ENCODE measurements at places on chromosomes 5 and 9. TPM values are rescaled to one million over a fixed set of nuclear protein-coding genes. Genes with fewer than 3 reads are reported as not detected.

Gene FGF1
- 0.08 TPM for polyA plus RNA-seq

Gene OR13C4
- not detected for polyA plus RNA-seq

Gene PLGRKT
- polyA plus RNA-seq = 11.3 TPM

Gene OLFM1
- polyA plus RNA-seq = 5.9 TPM

Gene SLC23A1
- 18.0 TPM for polyA plus RNA-seq

Gene STRBP
- 4.3 TPM for polyA plus RNA-seq

Gene SNX18
- polyA plus RNA-seq = 9.7 TPM

- H3K4me1 ChIP-seq = no peaks in the 10 kb centered on the region
- no peaks in the 10 kb centered on the region for H3K36me3 ChIP-seq
- no peak for DNase-seq
- no peak overlapping the region for H3K27ac ChIP-seq
- H3K4me3 ChIP-seq = no peak overlapping the region
Measured at GRCh38 chr5:102715082-102715807, 39.9 kb upstream of the PAM start.

- no peak for DNase-seq
- no peaks in the 10 kb centered on the region for H3K4me1 ChIP-seq
- no peaks in the 10 kb centered on the region for H3K27me3 ChIP-seq
- no peak overlapping the region for H3K27ac ChIP-seq
- no peaks in the 10 kb centered on the region for H3K36me3 ChIP-seq
- H3K4me3 ChIP-seq = no peak overlapping the region
Measured at GRCh38 chr5:56409331-56410190, 176.4 kb upstream of the ANKRD55 start.

GRCh38 chr5:139638736-139639618 lies 9.2 kb upstream of the CXXC5 start:
- H3K4me3 ChIP-seq = no peak overlapping the region
- H3K27ac ChIP-seq = peak overlapping the region; percentile 99
- peak; percentile 44 for DNase-seq
- peaks cover 53% of the 10 kb centered on the region for H3K4me1 ChIP-seq

- no peaks in the 10 kb centered on the region for H3K27me3 ChIP-seq
- no peak overlapping the region for H3K27ac ChIP-seq
- H3K4me1 ChIP-seq = no peaks in the 10 kb centered on the region
- no peak overlapping the region for H3K4me3 ChIP-seq
- no peak for DNase-seq
Measured at GRCh38 chr5:62077387-62077786, 228.6 kb upstream of the KIF2A start.

DNA sequence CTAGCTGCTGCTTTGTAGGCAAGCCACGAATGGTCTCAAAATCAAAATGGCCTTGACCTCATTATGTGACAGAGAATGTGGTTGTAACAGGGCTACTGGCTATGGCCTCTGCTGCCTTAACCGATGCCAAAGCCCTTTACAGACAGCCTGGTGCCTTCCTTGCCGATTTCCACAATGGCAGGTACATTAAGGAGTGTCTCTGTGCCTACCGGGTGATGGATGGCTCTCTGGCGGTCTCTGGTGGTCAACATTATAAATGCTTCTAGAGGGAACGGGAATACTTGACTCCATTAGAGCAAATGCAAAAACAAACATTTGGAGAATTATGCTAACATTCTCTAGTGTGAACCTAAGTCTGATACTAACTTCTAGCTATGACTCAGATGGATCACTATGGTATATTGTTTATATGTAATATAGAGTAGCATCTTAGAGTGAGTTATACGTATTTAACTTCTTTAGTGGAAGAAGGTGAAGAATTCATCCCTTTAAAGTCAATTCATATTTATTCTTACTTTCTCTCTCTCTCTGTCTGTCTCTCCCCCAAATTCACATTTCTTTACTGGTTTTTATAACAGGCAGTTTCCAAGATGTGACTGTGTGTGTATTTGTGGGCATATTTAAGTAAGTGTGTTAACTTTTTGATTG lies 52.5 kb downstream of the RPS23 start:
- no peak overlapping the region for H3K27ac ChIP-seq
- no peaks in the 10 kb centered on the region for H3K36me3 ChIP-seq

DNA sequence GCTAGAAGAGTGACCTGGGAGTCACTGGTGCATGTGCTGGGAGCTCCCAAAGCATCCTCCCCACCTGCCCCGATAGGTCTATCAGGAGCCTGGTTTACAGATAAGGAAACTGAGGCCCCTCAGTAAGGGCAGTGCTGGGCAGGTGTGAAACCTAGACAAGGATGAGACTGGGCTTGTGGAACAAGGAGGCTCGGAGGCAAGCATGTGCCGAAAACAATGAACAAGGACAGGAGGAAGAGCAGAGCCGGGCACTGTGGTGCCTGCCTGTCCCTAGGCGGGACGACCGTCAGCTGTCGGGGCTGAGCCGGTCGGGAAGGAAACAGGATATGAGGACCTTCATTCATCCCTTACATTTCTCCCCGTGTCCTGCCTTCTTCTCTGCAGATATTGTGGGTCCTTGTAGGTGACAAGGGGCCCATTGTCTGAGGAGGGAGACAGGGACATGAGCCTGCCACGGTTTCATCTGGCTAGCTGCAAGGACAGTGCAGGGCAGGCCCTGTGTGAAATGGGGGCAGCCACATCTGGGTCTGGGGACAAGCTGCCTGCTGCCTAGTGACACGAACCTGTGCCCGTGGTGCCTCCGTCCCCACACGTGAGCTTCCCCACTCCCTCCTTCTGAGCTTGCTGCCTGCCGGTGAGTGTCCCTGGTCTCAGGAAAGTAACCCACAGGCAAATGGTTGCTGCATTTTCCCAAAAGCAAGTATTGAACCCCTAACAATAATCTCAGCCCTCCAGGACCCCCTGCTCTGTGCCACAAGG lies 18.6 kb downstream of the FGD3 start:
- no peaks in the 10 kb centered on the region for H3K36me3 ChIP-seq
- no peak overlapping the region for H3K4me3 ChIP-seq
- no peak overlapping the region for H3K27ac ChIP-seq
- H3K4me1 ChIP-seq = peaks cover 4% of the 10 kb centered on the region

- no peak overlapping the region for H3K4me3 ChIP-seq
- no peaks in the 10 kb centered on the region for H3K4me1 ChIP-seq
- H3K27ac ChIP-seq = no peak overlapping the region
- DNase-seq = no peak
- H3K36me3 ChIP-seq = peaks cover 23% of the 10 kb centered on the region
- no peaks in the 10 kb centered on the region for H3K27me3 ChIP-seq
Measured at GRCh38 chr5:168552146-168552545, 23.0 kb downstream of the FBLL1 start.

DNA sequence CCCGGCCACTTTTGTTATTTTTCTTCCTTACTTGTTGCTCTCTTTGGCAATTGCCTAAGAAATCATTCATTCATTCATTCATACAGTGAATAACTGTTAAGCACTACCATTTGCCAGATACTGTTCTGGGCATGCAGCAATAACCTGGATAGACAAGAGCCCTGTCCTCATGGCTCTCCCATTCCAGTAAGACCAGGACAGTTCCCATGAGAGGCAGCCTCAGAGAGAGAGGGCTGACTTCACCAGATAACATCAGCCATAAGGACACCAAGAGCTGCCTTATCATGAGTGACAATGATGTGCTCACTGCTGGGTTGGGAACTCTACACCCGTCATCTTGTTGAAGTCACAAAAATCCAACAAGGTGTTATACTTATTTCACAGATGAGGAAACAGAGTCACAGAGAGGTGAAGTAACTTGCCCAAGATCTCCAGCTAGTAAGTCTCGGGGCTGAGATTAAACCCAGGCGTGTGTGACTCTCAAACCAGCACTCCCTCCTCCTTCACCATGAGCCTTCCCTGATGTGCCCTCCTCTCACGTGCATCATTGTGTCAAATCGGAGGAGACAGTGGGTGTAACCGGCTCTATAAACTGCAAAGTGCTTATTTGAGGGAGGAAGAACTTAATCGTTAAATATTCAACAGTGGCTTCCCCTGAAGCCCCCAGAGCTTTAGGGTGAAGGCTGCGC lies 61.1 kb upstream of the TBC1D2 start:
- no peak overlapping the region for H3K27ac ChIP-seq
- H3K36me3 ChIP-seq = no peaks in the 10 kb centered on the region

- DNase-seq = no peak
- no peak overlapping the region for H3K4me3 ChIP-seq
- H3K27me3 ChIP-seq = no peaks in the 10 kb centered on the region
- no peaks in the 10 kb centered on the region for H3K36me3 ChIP-seq
- no peaks in the 10 kb centered on the region for H3K4me1 ChIP-seq
Measured at GRCh38 chr5:9888501-9888901, 258.4 kb upstream of the TAS2R1 start.

DNA sequence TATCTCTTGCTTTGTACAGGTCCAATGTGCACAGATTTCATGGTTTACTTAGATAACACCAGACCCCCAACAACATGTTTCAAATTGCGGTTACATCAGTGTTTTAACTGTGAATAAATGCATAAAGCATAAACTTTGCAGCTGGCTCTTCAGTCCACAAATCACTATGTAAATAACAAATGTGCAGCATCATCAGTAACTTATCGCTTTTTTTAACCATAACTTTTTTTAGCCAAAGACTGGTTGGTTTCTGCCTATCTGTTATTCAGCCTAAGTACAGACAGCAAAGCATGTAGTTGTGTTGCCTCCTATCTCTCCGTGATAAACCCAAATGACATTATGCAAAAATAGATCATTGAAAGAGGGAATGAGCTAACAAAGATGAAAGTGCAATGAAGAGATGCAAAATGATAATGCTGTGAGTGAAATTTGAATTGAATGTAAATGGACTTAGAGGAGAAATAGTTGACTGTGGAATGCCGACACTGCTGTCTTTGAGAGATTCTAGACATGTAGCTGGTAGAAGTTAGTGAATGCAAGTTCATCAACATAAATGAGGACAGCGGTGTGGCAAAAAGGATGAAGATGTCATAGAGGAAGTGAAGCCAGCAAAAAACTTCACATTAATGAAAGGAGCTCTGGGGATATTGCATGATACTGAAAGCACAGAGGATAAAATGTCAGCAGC lies 108.8 kb downstream of the PDE8B start:
- no peak overlapping the region for H3K27ac ChIP-seq
- no peak overlapping the region for H3K4me3 ChIP-seq
- no peaks in the 10 kb centered on the region for H3K36me3 ChIP-seq
- H3K27me3 ChIP-seq = no peaks in the 10 kb centered on the region
- H3K4me1 ChIP-seq = no peaks in the 10 kb centered on the region
- DNase-seq = no peak

DNA sequence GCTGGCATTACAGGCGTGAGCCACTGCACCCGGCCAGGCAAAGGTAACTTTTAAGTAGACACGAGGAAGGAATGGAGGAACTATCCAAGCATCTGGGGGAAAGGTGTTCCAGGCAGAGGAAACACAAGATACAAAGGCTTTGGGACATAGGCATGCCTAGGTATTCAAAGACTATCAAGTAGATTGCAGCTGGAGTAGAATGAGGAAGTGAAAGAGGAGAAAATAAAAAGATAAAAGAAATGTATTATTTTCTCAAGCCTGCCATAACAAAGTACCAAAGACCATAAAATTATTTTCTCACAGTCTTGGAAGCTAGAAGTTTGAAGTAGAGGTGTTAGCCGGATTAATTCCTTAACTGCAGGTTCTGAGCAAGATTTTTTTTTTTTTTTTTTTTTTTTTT lies 39.9 kb upstream of the GRIN3A start:
- H3K27ac ChIP-seq = no peak overlapping the region
- H3K4me3 ChIP-seq = no peak overlapping the region
- no peak for DNase-seq
- no peaks in the 10 kb centered on the region for H3K36me3 ChIP-seq
- H3K27me3 ChIP-seq = no peaks in the 10 kb centered on the region
- no peaks in the 10 kb centered on the region for H3K4me1 ChIP-seq

- DNase-seq = no peak
- no peaks in the 10 kb centered on the region for H3K27me3 ChIP-seq
- H3K4me1 ChIP-seq = peaks cover 20% of the 10 kb centered on the region
- no peak overlapping the region for H3K27ac ChIP-seq
- peaks cover 40% of the 10 kb centered on the region for H3K36me3 ChIP-seq
Measured at GRCh38 chr5:1331861-1332405, 13.0 kb downstream of the CLPTM1L start.

- H3K27me3 ChIP-seq = no peaks in the 10 kb centered on the region
- no peak for DNase-seq
- H3K27ac ChIP-seq = no peak overlapping the region
- no peaks in the 10 kb centered on the region for H3K36me3 ChIP-seq
- H3K4me1 ChIP-seq = no peaks in the 10 kb centered on the region
Measured at GRCh38 chr5:151585970-151586369, 5.2 kb downstream of the FAT2 start.

- no peaks in the 10 kb centered on the region for H3K4me1 ChIP-seq
- H3K4me3 ChIP-seq = no peak overlapping the region
- H3K27ac ChIP-seq = no peak overlapping the region
- no peaks in the 10 kb centered on the region for H3K36me3 ChIP-seq
- no peaks in the 10 kb centered on the region for H3K27me3 ChIP-seq
Measured at GRCh38 chr5:180486636-180487149, 7.5 kb upstream of the CNOT6 start.

GRCh38 chr9:20771729-20772128 lies 87.7 kb downstream of the FOCAD start:
- H3K4me1 ChIP-seq = no peaks in the 10 kb centered on the region
- no peak overlapping the region for H3K4me3 ChIP-seq
- DNase-seq = no peak
- H3K27ac ChIP-seq = no peak overlapping the region

GRCh38 chr5:120512068-120512467 lies 48.0 kb downstream of the PRR16 start:
- H3K27me3 ChIP-seq = no peaks in the 10 kb centered on the region
- H3K36me3 ChIP-seq = no peaks in the 10 kb centered on the region
- no peak overlapping the region for H3K27ac ChIP-seq
- no peak overlapping the region for H3K4me3 ChIP-seq
- no peak for DNase-seq
- no peaks in the 10 kb centered on the region for H3K4me1 ChIP-seq

DNA sequence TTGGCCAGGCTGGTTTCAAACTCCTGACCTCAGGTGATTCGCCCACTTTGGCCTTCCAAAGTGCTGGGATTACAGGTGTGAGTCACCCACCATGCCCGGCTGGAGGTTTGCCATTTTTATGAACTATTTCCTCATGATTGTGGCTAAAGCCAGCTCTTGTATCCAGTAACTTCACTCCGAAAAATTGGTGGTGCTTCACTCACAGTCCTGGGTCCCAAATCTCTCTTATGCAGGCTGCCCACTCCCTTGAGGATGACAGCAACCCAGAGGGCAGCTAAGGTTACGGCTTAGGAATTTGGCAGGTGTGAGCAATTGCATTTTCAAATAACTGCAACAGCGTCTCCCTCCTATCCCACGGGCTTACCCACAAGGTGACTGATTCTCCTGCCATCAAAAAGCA lies 23.4 kb upstream of the FUBP3 start:
- no peak overlapping the region for H3K4me3 ChIP-seq
- H3K27ac ChIP-seq = no peak overlapping the region
- H3K4me1 ChIP-seq = no peaks in the 10 kb centered on the region
- DNase-seq = no peak

- no peaks in the 10 kb centered on the region for H3K36me3 ChIP-seq
- no peak overlapping the region for H3K27ac ChIP-seq
- H3K27me3 ChIP-seq = no peaks in the 10 kb centered on the region
- H3K4me3 ChIP-seq = no peak overlapping the region
- no peaks in the 10 kb centered on the region for H3K4me1 ChIP-seq
- DNase-seq = no peak
Measured at GRCh38 chr9:135376511-135377265, 102.9 kb upstream of the PPP1R26 start.

- no peaks in the 10 kb centered on the region for H3K4me1 ChIP-seq
- no peaks in the 10 kb centered on the region for H3K36me3 ChIP-seq
- H3K27ac ChIP-seq = no peak overlapping the region
- H3K27me3 ChIP-seq = no peaks in the 10 kb centered on the region
- no peak overlapping the region for H3K4me3 ChIP-seq
Measured at GRCh38 chr5:147248561-147248960, 13.7 kb downstream of the STK32A start.

GRCh38 chr5:72955143-72955767 lies 586 bp upstream of the FCHO2 start:
- peaks cover 9% of the 10 kb centered on the region for H3K4me1 ChIP-seq
- H3K27ac ChIP-seq = peak overlapping the region; percentile 97
- H3K36me3 ChIP-seq = no peaks in the 10 kb centered on the region
- peak overlapping the region; percentile 98 for H3K4me3 ChIP-seq
- no peaks in the 10 kb centered on the region for H3K27me3 ChIP-seq

Measured in liver (tissue), 10 donors.